Stimulated activated CD4-positive, alpha-beta T cell treated with anti-CD3 and anti-CD28 coated beads, Interleukin-1b, Interleukin-23, amount 100 ng/mL, for 4 hours (primary cell): ENCODE measurements at places on chromosomes 1 and 21.

- DNase-seq: no peak
Observed at GRCh38 chr1:248786156-248786555, 30.6 kb upstream of the LYPD8 start.

DNA sequence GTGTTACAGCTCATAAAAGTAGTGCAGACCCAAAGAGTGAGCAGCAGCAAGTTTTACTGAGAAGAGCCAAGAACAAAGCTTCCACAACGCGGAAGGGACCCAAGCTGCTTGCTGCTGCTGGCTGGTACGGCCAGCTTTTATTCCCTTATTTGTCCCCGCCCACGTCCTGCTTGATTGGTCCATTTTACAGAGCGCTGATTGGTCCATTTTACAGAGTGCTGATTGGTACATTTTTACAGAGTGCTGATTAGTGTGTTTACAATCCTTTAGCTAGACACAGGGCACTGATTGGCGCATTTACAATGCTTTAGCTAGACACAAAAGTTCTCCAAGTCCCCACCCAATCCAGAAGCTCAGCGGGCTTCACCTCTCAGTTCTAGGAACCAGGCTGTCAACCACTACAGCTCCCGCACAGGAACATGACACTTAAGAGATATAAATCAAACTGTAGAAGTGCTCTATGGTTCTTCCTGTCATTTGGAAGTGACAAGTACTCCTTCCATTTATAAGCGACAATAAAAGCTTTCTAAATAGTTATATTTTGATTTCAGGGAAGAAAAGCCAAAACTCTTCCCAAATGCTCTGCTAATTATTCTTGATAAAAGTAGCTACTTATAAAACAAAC, 28.5 kb downstream of the RNF115 start:
- DNase-seq: no peak

- DNase-seq: no peak
Observed at GRCh38 chr1:64962441-64962840, 3.9 kb downstream of the JAK1 start.

- DNase-seq: no peak
Observed at GRCh38 chr1:185016880-185017279, 28.5 kb upstream of the RNF2 start.

DNA sequence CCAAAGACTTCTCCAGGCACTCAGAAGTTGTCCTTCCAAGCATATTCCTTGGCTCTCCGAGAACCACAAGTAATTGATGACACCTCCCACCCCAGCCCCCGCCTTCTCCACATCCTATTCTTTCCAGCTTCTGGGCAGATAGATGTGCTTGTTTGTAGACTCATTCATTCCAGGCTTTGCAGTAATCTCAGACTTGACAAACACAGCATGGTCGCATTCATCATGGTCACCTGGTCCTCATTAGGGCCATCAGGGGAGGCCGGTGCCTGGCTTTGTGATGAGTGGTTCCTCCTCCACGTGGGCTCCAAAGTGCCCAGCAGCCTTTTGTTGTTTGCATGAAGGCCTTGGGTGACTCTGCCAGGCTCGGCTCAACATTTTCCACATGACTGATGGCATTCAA, 28.5 kb upstream of the KCNE2 start:
- no peak for DNase-seq

- peak; percentile 39 for DNase-seq
Observed at GRCh38 chr1:30756545-30757351, 826 bp downstream of the LAPTM5 start.

DNA sequence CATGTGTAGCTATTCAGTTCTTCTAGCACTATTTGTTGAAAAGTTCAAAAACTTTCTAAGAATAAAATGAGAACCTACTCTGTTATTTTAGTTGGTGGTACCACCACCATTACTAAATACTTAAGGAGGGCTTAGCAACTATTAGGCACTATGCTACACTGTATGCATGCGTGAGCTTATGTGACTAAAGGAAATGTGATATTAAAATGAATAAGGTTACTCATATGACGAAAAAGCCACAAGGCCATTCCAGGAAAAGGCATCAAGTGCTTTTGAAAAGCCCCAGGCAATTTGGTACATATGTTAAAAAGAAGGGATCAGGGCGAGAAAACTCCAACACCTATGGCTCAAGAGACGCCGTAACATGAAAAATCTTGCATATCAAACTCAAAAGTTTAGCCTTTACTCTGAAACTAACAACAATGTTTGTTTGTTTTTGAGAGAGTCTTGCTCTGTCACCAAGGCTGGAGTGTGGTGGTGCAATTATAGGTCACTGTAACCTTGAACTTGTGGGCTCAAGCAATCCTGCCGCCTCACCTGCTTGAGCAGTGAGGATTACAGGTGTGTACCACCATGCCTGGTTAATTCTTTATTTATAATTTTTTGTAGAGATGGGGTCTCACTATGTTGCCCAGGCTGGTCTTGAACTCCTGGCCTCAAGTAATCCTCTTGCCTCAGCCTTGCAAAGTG, 42.5 kb downstream of the EPRS1 start:
- no peak for DNase-seq

DNA sequence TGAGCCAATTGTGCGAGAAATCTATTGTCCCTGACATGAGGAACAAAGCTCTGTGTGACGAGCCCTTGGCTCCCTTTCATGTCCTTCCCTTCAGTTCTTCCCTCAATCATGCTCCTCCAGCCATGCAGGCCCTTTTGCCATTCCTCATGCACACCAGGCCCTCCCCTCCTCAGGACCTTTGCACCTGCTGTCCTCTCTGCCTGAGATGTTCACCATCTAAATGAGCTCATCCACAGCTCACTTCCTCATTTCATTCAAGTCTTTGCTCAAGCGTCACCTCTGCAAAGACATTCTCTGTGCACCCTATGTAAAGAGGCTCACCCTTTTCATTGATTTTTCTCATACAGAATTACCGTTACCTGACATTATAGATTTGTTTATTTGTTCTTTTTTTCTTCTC, 43.7 kb downstream of the C8B start:
- no peak for DNase-seq

DNA sequence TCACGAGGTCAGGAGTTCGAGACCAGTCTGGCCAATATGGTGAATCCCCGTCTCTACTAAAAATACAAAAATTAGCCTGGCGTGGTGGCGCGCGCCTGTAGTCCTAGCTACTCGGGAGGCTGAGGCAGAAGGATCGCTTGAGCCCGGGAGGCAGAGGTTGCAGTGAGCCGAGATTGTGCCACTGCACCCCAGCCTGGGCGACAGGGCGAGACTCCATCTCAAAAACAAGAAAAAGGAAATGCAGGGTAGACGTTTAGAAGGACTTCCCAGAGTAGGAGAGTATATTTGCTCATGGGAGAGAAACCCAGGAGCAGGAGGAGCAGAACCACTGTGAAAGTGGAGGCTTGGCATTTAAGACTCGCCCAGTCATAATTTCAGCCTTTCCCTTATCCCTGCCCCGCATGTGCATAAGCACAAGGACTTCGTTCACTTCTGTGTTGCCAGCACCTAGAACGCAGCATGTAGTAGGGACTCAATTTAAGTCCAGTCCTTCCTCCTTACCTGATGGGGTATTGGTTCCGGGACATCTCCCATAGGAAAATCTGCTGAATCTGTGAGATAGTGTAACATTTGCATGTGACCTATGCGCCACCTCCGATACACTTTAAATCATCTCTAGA, 5.2 kb upstream of the MEF2D start:
- no peak for DNase-seq

DNA sequence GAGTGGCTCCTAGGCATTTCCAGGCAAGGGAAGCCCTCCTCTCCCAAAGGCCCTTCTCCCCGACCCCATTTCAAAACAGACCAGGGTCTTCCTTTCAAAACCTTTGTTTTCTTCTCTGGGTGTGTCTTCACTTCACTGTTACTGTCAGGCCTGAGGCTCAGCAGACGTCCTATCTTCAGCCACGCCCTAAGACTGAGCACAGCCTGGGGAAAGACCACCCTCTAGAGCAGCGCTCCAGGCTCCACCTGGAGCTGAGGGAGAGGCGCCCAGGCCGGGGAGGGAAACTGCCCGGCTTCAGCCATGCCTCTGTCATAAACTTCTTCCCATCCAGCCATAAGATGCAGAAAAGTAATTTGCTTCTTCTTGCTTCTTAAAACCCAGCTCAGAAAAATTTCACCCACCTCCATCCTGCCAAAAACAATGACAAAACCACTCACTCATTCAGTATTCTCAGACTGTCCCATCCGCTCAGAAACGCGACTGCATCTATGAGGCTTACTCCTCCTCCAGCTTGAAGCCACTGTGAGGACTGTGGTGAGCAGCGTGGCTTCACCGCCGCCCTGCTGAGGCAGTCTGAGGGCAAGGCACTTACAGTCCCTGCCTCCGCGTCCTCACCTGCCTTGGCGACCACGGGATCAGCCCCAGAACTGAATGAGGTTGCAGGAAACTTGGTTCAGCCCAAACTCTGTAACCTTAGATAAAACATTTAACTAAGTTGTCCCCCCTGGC, 36.1 kb downstream of the VN1R5 start:
- no peak for DNase-seq

DNA sequence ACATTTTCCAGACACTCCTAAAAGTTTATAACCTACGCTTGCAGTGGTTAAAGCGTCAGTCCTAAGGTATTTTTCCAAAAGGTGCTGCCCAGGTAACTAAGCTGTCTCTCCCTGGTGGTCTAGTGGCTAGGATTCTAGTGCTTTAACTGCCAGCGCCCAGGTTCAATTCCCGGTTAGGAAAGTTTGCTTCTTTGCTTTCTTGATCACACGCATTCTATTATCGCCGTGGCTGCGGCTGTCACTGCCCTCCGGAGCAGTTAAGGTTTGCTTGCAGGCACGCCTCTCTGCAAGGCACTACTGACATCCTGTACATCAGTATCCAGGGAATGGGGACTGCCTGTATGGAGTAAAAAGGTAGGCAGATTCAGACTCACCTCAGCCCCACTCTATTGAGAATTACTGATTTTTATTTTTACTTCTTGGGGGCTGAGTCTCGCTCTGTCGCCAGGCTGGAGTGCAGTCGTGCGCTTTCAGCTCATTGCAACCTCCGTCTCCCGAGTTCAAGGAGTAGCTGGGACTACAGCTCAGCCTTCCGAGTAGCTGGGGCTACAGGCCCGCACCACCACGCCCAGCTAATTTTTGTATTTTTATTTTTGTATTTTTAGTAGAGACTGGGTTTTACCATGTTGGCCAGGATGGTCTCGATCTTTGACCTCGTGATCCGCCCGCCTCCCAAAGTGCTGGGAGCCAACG, 53.2 kb upstream of the CFAP126 start:
- DNase-seq: no peak

GRCh38 chr1:39416609-39417008, 74.8 kb upstream of the BMP8A start:
- no peak for DNase-seq

DNA sequence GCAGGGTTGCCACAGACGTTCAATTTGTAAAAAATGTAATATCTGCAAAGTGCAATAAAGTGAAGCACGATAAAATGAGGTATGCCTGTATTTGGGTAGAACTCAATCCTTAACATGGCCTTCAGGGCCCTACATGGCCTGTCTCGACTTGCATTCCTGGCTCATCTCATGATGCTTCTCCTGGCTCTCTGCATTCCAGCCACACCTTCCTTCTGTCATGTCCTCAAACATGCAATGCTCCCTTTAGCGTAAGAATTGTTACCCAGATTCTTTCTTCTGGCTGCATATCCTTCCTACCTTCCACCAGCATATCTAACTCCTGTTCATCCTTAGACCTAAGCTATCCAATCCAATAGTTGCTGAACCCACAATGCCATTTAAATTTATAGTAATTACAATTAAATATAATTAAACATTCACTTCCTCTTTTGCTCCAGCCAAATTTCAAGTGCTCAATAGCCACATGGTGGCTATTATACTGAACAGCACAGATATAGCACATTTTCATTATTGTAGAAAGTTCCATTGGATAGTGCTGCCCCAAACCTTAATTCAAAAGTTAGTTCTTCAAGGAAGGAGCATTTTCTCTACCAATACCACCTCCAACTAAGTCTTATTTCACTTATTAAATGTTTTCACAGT, 32.6 kb downstream of the FGGY start:
- DNase-seq: no peak
